ENCODE measurements at places on chromosomes 7 and 10.

DNA sequence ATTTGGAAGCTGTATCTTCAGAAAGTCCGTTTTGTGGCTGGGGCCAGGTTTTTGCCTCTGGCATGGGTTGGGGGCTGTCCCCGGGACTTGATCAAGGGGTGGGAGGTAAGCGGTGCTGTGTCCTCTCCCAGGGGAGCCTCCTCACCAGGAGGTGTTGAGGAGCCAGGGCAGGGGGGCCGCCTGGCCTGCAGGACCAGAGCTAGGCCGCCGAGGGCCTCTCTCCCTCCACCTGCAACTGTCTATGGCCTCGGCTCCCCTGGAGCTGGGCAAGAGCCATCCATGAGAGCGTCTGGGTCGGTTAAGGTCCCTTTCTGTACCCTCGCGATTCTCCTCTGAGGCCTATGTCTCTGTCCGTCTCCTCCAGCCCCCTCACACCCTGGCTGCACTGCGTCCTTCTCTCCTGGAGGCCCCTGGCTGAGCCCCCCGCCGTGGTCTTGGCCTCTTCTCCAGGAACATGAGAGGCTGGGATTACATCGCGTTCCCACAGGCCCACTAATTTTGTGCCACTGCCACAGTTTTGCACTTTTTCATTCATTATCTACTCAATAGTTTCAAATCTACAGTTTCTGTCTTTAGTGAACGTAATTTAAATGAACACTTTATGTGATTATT is 20.6 kb downstream of the CALML5 start:
- DNase-seq, result no peak

DNA sequence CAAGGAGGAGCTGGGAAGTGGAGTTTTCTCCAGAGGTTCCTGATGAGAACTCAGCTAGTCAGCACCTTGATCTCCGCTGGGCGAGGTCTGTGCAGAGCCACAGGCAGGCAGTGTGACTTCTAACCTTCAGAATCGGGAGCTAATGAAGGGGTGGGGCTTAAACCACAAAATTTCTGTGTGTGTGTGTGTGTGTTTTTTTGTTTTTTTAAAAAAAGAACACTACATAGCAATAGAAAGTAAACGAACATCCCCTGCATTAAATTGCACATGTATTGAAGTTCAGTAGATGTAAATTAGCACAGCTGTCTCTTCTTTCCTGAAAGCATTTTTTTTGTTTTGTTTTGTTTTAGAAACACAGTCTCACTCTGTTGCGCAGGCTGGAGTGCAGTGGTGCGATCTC is 46.2 kb downstream of the RBM17 start:
- DNase-seq, result no peak

DNA sequence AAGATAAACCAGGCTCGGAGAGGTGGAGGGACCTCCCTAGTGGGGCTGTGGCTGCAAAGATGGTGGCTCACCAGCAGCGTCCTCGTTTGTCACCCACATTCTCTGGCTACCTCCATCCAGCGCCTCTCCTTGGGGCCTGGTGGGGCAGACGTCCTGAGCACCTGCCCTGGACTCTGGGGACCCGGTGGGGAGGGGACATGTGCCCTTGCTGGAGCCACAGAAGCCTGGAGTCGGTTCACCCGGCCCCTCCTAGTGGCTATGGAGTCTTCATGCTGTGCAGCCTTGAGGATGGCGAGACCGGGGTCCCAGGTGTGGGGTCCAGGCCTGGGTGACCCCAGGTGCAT is 14.5 kb downstream of the TTYH3 start:
- no peak for DNase-seq

DNA sequence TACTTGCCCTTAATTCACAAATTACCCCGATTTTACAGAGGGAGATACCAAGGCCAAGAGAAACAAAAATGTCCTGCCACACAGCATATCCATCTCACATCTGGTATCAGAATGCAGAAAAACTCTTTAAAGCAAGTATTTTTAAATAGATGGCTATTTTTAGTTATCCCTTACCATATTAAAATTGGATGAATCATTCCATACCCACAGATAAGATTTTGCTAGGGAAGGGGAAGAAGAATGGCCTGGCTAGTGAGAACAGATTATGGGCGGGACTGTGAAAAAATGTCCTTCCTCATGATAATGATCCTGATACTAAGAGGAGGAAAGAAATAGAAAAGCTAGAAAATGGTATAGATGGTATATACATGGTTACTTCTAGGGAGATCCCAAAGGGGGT is 80.6 kb upstream of the GATAD1 start:
- no peak for DNase-seq

- no peak for DNase-seq
Observed at GRCh38 chr10:25627606-25628005, 306.4 kb upstream of the MYO3A start.

GRCh38 chr7:134850066-134850465 is 70.6 kb downstream of the CALD1 start:
- DNase-seq, result no peak

DNA sequence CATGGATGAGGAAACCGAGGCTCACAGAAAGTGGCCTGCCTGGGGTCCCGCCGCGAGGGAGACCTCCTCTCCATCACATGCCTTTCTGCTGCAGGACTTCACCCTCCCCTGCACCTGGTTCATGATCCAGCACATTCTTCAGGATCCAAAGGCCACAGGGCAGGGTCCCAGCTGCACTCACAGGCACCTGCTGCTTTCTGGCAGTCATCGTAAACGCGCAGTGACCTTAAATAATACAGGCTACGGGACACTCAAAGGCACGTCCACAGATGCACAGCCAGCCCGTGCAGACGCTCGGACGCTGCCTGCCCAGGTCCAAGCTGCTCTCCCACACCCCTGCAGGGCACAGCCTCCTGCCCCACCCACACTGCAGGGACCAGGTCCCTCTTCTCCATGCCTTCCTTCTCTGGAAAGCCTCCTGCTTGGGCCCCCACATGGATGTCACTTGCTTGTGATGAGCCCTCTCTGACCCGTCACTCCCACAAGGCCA is 49.9 kb downstream of the CALML3 start:
- no peak for DNase-seq

- no peak for DNase-seq
Observed at GRCh38 chr10:4263601-4263921, 478.6 kb upstream of the KLF6 start.

DNA sequence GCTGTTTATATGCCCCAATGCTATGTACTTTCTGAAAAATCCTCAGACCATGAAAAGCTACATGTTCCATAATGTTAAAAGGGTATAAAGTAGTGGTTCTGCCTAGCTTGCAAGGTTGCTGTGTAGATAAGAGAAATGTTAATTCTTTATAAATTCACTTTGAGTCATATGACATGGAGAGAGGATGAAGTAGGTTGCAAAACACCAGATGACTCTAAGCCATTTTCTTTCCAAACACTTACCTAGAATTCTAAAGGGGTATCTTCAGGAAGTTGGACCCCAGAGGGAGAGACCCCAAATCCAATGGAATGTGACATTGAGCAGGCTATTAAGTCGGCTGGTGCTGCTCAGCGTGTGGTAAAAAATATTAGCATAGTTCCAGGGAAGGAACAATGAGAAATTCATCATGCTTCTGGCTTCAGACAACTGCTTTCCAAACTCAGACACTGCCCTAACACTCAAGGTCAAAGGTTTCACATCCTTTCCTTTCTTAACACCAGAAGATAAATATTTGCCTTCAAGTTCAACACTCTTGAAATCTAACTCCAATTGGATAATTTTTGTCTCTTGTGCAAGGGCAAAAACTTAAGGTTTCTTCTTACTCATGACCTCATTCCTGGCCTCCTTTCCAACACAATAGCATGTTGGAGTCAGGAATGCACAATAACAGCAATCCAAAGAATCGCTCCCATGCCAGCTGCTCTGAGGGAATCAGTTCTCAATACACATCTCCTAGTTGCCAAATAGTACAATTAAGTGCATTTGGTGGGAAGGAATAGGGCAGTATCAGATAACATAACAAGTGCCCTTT is 100.7 kb upstream of the AFAP1L2 start:
- DNase-seq, result no peak

DNA sequence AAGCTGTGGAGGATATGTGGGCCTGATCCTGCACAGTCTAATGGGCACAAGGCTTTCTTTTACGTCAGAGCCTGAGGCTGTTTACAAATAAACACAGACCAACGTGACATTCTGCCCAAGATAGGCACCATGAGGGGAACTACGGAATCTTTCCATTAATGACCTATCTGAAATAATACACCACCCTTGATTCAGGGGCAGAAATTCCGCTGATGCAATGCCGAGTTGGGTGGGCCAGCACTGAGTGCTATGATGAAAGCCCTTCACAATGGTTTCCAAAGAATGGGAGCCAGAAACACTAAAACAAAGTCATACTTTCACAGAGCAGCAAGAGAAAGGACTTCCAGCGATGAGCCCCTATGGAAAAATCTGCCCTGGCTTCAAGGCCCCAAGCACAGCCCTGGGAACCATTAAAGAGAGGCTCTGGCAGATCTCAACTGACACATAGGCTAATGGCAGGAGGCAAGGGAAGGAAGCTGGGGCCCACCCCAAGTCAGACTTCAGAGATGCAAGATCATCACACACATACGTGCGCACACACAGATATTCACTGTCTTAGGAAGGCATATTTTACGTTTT is 72.2 kb upstream of the DLX6 start:
- DNase-seq, result no peak

DNA sequence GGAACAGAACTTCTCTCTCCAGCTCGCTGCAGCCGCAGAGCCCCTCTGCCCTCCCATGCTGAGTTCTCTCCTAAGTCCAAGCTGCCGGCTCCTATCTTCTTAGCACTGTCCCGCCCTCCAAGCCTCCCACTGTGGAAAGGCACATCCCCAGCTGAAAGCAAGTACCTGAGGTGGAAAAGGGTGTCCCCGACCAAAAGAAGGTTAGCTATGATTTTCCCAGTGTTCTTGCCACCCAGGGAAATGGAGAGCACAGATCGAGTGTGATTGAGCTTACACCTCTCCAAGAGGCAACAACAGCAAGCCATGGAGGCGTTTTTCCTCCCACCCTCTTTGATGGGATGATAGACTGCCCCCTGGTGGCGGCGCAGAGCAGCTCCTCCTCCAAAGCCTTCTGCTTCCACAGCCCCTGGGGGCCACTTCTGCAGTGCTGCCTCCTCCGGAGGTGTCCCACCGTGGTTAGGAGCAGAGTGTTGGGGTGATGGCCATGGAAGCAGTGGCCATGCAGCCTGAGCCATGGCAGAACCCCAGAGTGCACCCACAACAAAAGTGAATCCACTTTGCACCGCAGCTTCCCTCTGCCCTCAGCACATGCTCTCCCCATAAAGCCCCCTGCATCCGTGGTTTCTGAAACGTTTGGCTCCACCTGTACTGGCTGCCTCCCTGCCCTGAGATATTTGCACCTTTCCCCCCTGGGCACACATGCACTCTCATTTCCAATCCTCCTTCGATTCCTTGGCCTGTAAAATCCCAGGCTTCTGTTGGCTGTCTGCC is 143.1 kb upstream of the STK17A start:
- DNase-seq, result peak; percentile 16

DNA sequence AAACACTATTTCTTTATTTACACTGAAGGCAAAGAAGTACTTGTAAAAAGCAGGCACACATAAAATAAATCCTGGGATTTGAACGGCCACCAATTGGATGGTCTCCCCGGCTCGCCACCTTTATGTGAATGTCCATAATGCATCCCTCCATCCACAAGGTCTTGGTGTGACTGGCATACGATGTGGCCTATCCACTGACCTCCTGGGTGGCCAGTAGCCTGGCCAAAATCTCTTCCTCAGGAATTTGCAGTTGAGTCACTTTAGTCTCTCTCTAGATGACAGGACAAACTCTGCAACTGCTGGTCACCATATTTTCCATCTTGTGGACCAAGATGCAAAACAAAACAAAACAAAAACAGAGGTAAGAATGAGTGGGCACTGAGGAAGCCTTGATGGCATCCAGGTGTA is 39.1 kb downstream of the CDK1 start:
- DNase-seq, result no peak

DNA sequence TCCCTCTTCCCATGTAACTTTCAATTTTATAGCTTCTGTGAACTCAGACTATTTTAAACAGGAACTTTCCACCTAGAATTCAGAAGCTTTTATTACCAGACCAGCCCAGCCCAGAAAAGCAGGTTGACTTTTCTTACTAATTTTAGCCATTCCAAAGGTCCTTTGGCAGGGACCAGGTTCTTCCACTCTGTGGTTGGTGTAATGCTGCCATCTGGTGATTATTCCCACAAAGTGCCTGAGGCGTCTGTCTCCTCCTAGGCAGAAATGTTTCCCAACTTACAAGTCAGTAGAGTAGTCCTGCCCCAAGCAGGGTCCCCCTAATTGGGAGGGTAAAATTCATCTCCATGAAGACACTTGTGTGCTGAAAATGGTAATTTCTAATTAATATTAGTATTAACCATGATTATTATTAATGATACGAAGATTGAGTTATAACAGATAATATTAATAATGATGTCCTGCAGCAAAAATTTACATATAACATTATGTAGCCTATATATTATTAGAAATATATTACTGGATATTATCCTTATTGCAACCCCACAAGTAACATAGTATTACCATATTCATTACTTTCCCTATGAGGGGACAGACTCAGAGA is 53.0 kb upstream of the PPP1R17 start:
- no peak for DNase-seq

DNA sequence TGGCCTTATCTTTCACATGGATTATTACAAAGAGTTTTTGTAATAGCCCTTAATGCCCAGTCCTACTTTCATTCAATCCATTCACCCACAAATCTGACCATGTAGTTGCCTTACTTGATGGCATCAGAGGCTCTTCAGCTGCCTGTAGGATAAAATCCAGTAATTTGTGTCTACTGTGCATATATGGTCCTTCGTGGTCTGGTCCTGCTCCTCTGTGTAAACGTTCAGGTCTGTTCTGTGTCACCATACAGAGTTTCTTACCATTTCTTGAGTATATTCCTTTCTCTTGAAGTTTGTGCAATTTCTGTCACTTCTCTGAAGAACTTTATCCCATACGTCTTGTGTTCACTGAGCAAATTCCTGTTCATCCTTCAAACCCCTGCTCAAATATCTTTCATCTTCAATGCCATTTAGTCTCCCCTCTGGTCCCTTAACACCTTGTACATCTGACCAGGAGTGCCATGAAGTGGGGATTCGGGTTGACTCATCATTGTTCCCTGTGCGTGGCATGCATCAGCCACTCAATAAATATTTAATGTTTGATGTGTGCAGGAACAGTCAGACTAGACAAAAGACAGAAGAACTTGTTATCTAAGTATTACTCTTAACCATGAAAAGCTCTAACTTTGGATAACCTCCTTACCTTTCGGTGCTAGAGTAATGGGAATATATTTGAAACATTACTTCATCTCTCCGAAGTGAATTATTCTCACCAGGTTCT is 98.6 kb upstream of the RPA3 start:
- no peak for DNase-seq
